ENCODE measurements at places on chromosomes 13 and 19.

DNA sequence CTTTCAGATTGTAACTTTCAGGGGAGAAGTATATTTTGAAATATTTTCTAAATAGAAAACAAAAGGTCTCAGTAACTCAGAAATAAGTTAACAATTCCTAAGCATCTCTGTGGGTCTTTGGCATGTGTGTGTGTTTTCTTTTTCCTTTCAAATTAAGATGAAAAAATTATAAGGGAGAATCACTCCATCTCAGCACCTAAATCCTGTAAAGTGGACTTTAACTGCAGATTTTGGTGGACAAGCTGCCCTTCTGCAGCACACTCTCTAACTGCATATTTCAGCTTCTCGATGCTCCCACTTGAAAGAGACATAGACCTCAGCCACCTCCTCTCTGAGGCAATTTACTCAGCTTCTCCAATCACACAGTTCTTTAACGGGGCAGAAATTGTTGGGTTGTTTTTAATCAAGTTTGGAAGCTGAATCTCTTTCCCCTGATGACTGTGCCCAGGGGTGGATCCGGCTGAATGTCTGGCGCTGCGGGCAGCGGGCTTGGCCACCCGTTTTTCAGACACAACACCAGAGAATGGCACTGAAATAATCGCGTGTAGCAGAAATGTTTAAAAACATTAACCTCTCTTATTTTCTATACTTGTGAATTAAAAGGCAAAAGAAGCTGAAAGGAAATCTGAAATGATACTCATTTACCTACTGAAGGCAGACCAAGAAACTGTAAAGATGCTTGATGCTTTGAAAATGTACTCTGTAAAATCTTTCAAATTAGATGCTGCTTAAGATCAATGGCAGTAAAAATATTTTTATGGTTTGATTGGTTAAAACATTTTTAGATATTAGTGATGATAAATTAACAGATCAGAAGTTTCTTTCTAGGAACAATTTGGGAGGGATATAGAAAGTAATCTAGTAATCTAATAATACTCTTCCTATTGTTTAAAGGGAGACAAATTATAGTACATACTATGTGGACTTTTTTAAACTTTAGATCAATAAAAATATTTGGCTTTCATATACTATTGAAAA is 12.4 kb downstream of the ZIC2 start:
- DNase-seq, result no peak

DNA sequence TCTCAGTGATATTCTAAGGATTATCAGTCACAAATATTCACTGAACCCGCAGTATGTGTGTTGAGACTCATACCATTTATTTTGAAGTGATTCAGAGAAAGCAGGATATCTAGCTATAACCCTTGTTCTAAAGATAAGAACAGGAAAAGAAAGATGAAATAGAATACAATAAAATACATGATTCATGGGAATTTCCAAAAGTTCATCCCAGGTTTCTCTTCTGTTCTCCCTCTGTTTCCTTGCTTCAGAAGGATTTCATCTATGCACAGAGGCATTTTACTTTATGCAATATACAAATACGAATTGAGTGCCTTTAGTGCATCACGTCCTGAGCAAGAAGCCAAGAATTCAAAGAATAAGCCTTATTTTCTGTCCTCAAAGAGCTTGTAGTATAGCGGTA is 274.4 kb upstream of the GPC6 start:
- DNase-seq, result peak; percentile 4

DNA sequence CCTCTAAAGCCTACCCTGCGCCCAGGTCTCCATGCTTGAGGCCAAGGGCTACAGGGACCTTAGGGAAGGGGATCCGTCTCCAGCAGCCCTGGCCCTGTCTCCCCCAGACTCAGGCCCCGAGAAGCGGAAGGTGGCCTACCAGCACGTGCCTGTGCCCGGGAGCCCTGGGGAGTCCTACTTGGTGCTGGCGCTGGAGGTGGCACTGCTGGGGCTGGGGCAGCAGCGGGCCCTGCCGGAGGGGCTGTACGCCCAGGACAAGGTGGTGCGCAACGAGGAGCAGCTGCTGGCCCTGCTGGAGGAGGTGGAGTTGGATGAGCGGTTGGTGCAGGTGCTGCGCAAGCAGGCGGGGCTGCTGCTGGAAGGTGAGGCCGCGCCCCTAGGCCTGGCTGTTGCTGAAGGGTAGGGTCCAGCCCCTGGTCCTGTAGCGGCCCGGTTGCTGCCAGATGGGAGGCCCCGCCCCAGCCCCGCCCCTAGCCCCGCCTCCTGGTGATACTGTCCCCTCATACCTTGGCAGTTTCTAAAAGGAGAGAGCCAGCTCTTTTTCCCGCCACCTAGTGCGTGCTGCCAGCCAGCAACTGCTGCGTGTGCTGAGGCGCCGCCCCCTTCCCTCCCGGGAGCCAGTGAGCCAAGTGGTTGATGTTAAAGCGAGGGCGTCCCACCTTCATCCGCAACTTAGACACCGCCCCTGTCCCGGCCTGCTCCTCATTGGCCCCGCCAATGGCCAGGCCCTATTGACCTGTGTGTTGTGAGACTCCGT is 22.6 kb downstream of the ZSWIM4 start:
- no peak for DNase-seq

DNA sequence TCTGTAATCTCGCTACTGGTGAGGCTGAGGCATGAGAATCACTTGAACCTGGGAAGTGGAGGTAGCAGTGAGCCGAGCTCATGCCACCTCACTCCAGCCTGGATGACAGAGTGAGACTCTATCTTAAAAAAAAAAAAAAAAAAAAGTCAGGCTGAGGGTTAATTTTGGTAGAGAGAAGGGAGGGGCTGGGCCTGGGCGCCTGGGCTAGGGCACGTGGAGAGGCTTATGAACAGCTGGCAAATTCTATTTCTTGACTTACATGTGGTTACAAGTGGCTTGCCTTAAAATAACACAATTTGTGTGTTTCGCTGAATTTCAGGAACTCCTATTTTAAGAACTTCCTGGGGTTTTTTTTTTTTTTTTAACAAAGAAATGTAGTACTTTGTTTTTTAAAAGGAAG is 47.6 kb upstream of the MAP3K10 start:
- DNase-seq, result no peak

DNA sequence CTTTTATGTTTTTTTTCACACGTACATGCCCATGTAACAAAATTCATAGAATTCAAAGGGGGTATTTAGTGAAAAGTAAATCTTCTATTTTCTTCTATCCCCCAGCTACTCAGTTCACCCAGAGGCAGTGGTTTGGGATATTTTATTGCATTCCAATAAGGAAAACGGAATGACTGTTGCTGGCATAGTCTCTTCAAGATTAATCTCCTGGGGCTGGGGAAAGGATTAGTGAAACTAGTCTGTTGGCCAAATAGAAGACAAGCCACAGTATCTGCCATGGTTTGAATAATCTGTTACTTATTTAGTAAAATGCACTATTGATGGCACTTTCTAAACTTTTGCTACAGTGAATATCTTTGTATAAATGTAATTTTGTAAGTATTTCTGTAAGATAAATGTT is 122.0 kb downstream of the NDFIP2 start:
- DNase-seq, result no peak

DNA sequence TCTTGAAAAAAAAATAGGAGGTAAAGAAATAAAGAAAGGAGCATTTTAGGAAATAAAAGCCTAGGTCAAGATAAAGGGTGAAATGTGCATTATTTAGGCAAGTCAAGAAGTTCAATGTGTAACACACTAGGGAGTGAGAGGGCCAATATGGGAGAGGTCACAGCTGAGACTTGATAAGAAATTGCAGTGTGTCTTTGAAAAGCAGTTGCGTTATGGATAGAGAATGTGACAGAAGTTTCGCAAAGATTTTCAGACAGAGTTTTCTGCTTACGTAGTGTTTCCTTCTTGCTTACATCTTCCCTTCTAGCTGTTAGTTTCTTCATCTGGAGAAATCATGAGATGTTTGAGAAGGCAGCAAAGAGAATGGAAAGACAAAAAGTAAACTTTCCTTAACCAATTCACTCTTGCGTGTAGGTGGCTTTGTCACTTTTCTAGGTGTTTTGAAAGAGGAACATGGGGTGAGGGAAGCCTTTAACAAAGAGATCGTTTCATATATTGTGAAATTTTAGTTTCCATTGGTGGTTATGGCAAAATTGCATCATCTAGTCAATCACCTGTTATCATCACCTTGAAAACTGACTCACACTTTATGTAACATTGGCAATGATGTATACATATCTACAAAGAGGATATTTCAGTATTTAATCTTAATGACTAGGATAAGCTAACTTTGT is 975.5 kb downstream of the OLFM4 start:
- DNase-seq, result no peak

- peak; percentile 52 for DNase-seq
These were observed at the start of gene PLEKHA4 for GRCh38 chr19:48868114-48868886. TSS of gene PLEKHA4 (minus strand) at chr19:48868617. CDS start at chr19:48867620, 997 bp downstream.

DNA sequence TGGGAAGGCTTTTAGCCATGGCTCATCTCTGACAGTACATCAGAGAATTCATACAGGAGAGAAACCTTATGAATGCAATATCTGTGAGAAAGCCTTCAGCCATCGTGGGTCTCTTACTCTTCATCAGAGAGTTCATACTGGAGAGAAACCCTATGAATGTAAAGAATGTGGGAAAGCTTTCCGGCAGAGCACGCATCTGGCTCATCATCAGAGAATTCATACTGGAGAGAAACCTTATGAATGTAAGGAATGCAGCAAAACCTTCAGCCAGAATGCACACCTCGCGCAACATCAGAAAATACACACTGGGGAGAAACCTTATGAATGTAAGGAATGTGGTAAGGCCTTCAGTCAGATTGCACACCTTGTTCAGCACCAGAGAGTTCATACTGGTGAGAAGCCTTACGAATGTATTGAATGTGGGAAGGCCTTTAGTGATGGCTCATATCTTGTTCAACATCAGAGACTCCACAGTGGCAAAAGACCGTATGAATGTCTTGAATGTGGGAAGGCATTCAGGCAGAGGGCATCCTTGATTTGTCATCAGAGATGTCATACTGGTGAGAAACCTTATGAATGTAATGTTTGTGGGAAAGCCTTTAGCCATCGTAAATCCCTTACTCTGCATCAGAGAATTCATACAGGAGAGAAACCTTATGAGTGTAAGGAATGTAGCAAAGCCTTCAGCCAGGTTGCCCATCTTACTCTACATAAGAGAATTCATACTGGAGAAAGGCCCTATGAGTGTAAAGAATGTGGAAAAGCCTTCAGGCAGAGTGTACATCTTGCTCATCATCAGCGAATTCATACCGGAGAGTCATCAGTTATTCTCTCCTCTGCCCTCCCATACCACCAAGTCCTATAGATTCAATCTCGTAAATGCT is 10.7 kb downstream of the ZNF470 start:
- no peak for DNase-seq

- no peak for DNase-seq
These were observed 395.7 kb downstream of the FOXO1 start for GRCh38 chr13:40270726-40271125.

DNA sequence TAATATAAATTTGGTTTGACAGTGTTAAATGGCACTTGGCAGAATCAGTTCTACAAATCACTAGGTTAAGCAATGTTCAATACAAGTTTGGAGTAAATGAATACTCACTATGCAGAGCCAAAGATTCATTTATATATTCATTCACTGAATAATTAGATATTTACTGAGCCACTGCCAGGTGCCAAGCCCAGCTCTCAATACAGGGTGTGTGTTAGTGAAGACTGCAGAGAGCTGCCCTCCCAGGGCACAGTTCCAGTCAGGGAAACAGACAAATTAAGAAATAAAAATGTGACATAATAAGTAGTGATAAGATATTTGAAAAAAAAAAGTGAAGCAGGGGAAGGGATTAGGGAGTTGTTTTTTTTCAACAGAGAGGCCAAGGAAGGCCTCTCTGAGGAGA is 411.7 kb downstream of the KCNRG start:
- DNase-seq, result no peak

DNA sequence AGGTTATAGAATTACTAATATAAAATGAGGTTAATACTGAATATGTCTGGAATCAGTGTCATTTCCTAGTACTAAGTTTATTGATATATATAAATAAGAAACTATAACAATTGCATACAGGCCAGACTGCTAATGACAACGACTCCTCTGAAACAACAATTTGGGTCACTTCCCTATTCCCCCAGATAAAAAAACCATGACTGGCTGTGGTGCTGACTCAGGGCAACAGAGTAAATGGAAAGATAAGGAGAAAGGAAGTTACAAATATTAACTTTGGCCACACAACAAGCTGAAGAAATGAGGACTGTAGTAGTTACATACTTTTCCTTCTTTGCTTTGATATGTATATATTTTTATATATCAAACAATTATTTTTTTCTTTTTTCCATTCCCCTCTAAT is 263.7 kb upstream of the PCDH9 start:
- no peak for DNase-seq

GRCh38 chr19:34574704-34575103 is 93.1 kb downstream of the WTIP start:
- no peak for DNase-seq

DNA sequence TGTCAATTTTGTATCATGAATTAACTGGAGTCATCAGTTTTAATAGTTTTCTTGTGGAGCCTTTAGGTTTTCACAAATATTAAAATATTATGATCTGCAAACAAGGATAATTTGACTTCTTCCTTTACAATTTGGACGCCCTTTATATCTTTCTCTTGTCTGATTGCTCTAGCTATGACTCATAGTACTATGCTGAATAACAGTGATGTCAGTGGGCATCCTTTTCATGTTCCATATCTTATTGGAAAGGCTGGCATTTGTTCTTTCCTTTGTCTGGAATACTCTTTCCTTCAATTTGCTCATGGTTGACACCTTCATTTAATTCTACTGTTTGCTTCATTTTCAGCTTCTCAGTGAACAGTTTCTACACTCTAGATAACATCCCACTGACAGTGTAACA is 1129.3 kb downstream of the SLITRK5 start:
- DNase-seq, result no peak

GRCh38 chr13:43294412-43294811 is 271.0 kb downstream of the DNAJC15 start:
- DNase-seq, result peak; percentile 47

DNA sequence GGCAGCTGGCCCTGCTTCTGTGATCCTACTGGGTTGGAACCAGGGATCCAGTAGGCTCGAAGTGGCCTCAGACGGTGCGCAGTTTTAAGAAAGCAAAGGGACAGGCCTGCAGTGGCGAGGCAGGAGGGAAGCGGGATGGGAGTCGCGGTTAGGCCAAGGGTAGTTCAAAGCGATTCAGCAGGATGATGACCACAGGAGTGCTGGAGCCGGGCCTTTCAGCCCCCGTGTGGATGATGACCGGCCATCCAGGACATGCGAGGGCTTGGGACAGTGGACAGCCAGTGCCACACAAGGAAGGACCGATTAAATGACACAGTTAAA is 854 bp downstream of the RNASEH2B start:
- DNase-seq, result peak; percentile 44

DNA sequence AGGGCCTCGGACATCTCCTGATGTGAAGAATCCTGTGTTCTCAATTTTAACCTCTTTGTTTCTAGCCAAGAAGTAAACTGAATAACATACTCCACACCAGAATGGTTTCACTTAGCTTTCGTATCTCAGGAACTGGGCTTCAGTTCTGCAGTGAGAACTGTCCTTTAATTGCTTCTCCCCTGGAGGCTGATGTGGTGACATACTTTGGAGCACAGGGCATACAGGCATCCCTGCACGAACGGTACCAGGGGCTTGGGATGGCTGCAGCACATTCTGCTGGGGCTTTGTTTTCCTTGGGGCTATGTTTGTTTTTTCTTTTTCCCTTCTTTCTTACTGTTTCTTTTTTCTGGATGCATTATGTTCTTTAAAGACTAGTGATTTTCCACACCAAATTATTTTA is 230.5 kb downstream of the TM9SF2 start:
- no peak for DNase-seq
